Dermis blood vessel endothelial cell (primary cell): ENCODE measurements at places on chromosomes 2 and 18. TPM values are rescaled to one million over a fixed set of nuclear protein-coding genes. Genes with fewer than 3 reads are reported as not detected.

Gene GULP1
- 15.7 and 17.2 TPM in 2 replicates for total RNA-seq

Gene CSRNP3
- 0.51 and 0.65 TPM in 2 replicates for total RNA-seq

Gene SPP2
- not detected in 2 replicates for total RNA-seq

Gene HOXD1
- 11.2 and 15.4 TPM in 2 replicates for total RNA-seq

Gene SRD5A2
- total RNA-seq: not detected in 2 replicates
